Substantia nigra (tissue), 51 donors: ENCODE measurements at places on chromosomes 11 and 22.

DNA sequence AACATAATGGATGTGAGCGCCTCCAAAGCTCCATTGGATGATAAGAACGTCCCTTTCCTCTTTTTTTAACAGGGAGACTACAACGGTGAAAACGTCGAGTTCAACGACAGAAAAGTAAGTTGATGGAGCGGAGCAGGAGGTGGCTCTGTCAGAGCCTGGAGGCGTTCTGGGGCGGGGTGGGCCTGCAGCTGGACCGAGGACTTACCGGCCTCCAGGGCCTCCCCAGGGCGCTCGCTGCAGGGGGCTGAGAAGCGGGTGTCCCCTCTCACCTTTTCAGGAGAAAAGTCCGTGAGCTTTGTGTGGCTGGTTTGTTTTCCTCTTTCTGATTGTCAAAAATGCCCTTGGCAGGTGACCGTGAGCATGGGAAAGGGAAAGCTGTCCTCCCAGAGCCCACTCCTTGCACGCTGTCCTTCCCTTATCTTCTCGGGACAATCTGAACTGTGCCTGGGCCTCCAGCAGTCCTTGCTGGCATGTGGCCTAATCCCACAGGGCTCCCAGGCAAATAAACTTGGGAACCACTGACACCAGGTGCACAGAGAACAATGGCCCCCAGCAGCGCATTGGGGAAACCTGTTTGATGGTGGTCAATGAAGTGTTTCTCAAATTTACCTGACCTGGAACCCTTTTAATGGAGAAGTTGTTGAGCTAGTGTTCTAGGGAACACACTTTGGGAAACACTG is 38.4 kb downstream of the ANO1 start:
- no peak for DNase-seq

- no peak for DNase-seq
Measured at GRCh38 chr11:119794756-119795155, 65.8 kb upstream of the NECTIN1 start.

DNA sequence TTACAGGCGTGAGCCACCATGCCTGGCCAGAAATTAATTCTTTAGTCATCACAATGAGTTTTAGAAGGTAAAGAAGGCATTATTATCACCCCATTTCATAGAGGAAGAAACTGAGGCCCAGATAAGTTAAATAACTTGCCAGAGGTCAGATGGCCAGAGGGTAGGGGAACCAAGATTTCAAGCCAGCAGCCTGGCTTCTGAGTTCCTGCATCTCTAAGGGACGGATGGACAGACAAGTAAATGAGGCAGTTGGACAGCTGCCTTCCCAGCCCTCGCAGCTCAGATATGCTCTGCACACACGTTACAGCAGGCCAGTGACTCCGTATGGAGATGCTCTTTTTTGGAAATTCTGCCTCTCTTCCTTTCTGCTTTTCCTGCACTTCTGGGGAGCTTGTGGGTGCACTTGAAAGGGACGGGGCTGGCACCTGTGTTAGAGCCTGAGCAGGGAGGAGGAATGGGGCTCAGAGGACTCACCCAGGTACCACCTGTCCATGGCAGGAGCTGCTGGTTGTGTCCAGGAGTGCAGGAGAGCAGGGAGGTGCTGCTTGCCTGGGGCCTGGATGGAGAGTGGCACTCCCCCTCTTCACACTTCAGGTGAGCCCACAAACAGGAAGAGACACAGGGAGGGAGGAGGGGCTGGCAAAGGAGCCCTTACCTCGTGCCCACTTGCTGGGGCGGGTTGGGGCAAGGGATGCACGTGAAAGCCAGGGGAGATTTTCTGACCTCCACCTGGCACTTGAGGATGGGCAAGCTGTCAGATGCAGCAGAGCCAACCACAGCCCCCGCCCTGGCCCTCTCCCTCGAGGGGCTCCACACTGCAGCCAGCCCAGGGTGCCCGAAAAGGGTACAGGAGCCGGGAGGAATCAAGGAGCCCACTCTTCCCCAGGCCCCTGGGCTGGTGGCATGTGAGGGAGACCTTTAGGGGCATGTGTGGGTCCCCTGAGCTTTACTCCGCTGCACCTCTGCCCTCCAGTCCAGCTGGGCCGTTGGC is 3.3 kb upstream of the FXYD2 start:
- no peak for DNase-seq

GRCh38 chr22:26245001-26245400 is 75.7 kb downstream of the SEZ6L start:
- DNase-seq: no peak

- no peak for DNase-seq
Measured at GRCh38 chr11:65429068-65429681, 6.6 kb downstream of the NEAT1 start.

GRCh38 chr22:27089264-27089663 is 431.9 kb downstream of the MIAT start:
- no peak for DNase-seq

DNA sequence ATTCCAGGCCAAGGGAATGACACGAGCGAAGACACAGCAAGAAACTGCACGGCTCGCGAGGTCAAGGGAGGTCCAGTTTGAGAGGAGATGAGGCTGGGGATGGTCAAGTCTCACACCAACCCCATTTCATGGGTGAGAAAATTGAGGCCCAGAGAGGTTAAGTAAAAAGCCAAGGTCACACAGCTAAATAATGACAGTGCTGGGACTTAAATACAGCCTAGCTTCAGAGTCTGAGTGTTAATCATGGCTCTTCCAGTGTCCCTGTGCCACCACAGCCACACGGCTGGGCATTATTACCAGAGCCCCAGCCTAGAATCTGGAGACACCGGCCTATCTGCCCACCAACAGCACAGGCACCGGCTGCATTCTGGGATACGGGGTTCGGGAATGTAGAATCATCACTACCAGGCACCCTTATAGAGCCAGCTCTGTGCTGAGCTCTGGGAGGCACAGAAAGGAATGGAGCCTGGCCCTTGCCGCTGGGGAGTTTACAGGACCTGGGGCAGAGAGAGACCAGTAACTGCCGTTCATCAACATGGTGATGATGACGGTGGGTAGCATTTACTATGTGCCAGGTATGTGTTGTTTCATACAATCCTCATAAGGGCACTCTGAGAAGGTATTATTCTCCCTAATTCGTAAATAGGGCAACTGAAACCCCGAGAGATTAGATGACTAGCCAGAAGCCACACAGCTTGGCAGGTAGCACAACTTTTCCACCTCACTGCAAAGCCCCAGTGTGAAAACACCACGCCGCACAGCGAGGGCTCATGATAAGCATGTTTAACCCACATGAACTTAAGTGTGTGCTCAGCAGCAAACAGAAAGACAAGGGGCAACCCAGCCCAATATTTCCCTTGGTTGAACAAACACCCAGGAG is 51.8 kb downstream of the CD6 start:
- no peak for DNase-seq
